ENCODE measurements at places on chromosomes 4 and X.

- DNase-seq: no peak
Observed at GRCh38 chr4:20253283-20253734, 1.6 kb downstream of the SLIT2 start.

DNA sequence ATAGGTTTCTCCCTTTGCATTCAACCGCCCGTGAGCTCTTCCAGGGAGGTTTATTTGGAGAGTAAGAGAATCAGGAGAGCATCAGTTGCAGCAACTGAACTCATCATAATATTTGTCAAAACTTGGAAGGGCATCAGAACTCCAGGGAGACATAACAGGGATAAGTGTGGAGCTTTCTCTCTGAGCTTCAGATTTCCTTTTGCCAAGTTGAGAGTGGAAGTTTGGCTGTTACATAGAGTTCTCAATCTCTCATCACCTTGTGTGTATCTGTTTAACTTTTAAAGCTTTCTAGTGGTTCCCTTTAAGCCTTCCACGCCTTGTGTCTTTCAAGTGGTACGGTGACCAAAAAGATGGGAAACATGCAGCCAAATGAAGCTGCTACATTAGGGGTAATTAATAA lies 18.8 kb downstream of the BMP3 start:
- DNase-seq: no peak

GRCh38 chrX:39896951-39897740 lies 200.6 kb downstream of the BCOR start:
- DNase-seq: no peak

GRCh38 chr4:148075438-148075837 lies 343.6 kb downstream of the ARHGAP10 start:
- no peak for DNase-seq

GRCh38 chr4:19945501-19945900 lies 306.2 kb upstream of the SLIT2 start:
- no peak for DNase-seq

DNA sequence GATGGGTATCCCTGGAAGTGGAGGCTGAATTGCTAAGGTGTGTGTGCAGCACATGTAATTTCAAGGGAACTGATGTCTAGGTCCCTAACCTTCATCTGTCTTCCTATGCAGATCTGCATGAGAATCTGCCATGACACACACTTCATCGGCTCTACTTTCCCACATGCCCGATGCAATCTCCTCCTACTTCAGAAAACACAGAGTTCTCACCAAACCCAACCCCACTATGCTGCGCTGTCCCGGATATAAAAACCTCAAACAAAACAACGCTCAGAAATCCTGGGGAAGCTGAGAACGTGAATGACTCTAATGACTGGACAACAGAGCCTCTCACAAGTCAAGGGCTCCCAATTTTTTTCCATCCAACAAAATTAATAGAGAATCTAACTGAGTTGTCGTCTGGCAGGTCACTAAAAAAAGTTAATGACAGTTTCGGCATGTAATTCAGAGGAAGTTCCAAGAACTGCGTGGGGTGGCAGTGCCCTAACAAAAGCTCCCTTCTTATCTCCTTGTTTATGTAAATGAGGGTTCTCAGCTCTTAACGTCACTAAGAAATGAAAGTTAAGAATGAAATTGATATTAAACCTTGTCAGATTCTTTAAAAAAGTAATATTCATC lies 39.0 kb downstream of the STX18 start:
- DNase-seq: peak; percentile 5

DNA sequence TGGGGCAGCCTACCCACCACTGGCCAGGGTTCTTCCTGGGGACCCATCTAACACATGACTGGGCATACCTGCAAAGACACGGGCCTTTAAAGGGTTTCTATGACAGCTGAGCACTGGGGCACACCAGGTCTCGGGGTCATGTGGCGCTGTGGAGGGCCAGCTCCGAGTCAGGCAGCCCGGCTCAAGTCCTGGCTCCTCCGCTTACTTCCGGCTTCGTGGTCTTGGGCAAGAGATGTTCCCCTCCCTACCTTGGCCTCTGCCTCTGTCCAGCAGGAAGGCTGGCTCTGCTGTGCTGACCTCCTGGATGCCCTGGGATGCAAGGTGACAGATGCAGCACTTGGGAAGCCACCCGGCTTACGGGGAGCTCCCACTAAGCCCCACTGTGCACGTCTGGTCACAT lies 37.6 kb downstream of the HTRA3 start:
- DNase-seq: no peak
